Muscle of leg (tissue), 16 donors: ENCODE measurements at places on chromosomes 7 and 10. TPM values are rescaled to one million over a fixed set of nuclear protein-coding genes. Genes with fewer than 3 reads are reported as not detected.

GRCh38 chr7:143376396-143376795 is 4.7 kb upstream of the ZYX start:
- H3K4me3 ChIP-seq: no peak overlapping the region
- no peak overlapping the region for H3K27ac ChIP-seq
- peak; percentile 8 for DNase-seq
- H3K36me3 ChIP-seq: no peaks in the 10 kb centered on the region

DNA sequence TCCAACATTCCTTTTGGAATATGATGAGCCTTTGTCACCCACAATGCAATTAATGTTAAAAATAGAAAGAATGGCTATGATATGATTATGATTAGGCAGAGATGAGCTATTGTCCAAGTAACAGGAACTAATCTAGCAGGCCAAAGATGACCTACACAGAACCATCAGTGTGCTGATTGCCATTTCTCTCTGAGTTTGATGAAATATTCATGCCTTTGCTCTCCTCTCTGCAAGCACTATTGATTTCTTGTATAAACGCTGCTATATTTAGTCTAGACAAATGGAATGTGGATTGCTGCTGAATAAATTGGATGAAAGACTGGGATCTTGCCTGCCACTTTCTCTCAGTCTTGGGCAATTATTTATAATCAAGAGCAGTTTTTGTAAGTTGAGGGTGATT is 85.4 kb downstream of the HDAC9 start:
- no peaks in the 10 kb centered on the region for H3K4me1 ChIP-seq
- no peaks in the 10 kb centered on the region for H3K36me3 ChIP-seq
- no peak overlapping the region for H3K4me3 ChIP-seq

DNA sequence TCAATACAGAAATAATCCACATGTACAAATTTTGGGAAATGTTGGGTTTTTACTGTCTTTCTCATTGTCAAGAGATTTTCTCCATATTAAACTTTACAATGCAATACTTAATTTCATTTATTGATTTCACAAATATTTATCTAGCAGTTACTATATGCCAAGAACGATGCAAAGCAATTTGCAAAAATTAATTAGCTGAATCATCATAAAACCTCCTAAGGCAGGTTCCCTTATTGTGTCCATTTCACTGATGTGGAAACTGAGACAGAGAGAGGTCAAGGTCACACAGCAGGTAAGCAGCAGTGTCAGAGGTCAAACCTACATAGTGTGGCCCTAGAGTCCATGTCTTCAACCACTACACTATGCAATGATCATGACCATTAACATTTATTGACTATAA is 286.8 kb upstream of the AUTS2 start:
- DNase-seq: no peak
- H3K27me3 ChIP-seq: no peaks in the 10 kb centered on the region
- H3K4me1 ChIP-seq: no peaks in the 10 kb centered on the region

DNA sequence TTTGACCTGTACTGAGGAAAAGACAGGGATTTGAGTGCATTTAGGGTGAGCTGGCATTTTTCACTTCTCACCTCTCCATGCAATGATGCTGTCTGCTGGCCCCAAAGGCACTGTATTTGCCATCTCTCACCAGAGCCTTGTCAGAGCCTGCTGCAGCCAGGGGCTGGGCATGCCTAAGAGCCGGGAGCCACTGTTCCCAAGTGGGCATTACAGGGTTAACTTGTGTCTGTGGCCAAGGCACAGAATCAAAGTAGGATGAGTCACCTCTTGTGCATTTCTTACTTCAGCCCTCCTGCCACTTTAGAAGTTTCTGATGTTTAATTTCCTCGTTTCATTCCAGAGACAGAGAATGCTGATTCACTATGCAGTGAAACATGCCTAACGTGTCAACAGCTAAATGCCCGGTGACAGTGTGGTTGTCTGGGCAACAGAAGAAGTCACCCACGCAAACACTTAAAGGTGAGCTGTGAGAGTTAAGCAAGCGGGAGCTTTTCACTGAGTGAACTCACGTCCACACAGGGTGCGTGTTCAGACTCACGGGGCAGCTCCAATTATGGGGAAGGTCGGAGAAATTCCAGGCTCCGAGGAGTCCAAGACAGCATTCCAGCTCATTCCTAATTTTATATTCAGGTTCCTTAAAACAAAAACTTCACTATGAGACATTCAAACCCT is 57.1 kb upstream of the IGFBP3 start:
- peak overlapping the region; percentile 67 for H3K27ac ChIP-seq
- no peak overlapping the region for H3K4me3 ChIP-seq
- DNase-seq: peak; percentile 68
- no peaks in the 10 kb centered on the region for H3K36me3 ChIP-seq

GRCh38 chr10:61356354-61356753 is 96.8 kb downstream of the TMEM26 start:
- H3K4me1 ChIP-seq: no peaks in the 10 kb centered on the region
- DNase-seq: no peak
- no peaks in the 10 kb centered on the region for H3K36me3 ChIP-seq
- no peak overlapping the region for H3K4me3 ChIP-seq

DNA sequence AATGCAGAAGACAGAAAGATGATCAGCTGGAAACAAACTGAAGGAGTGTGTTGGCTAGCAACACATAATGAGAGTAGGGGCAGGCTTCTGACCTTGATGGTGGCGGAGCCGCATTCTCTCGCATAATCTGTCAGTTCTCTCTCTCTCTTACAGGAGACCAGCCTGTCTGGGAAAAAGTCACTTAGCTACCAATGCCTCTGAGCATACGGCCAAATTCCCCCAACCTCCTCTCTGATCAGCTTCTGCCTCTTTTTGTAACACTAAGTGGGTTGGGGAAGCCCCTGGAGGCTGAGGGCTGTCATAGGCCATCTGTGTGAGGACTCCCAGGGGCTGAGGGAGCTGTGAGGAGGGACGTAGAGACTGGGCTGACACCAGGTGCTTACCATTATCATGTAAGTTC is 104.6 kb downstream of the HIPK2 start:
- no peak overlapping the region for H3K27ac ChIP-seq
- no peak overlapping the region for H3K4me3 ChIP-seq
- H3K36me3 ChIP-seq: no peaks in the 10 kb centered on the region

GRCh38 chr10:17203416-17203815 is 1.9 kb upstream of the TRDMT1 start:
- no peaks in the 10 kb centered on the region for H3K36me3 ChIP-seq
- no peak overlapping the region for H3K4me3 ChIP-seq
- peaks cover 10% of the 10 kb centered on the region for H3K4me1 ChIP-seq
- no peak for DNase-seq

- peaks cover 12% of the 10 kb centered on the region for H3K27me3 ChIP-seq
- no peak overlapping the region for H3K27ac ChIP-seq
- DNase-seq: no peak
- H3K36me3 ChIP-seq: no peaks in the 10 kb centered on the region
- H3K4me1 ChIP-seq: no peaks in the 10 kb centered on the region
These were observed 111.9 kb downstream of the TCERG1L start for GRCh38 chr10:131199646-131200045.

DNA sequence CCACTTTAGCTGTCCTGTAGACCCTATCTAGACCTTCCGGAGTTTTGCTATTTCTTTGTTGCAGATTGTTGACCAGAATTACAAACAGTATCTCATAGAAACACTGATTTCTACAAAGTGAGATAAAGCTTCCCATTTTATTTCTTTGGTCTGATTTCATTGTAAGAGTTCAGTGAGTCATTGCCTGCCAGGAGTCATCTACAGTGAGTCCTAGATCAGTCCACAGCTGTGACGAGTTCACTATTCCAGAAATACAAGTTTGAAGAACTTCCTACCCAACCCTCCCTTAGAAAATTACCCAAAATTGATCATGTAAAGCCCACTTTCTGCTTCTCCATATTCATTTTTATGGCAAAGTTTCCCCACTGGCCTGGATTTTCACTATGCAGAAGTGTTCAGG is 905.5 kb downstream of the CNTNAP2 start:
- no peaks in the 10 kb centered on the region for H3K4me1 ChIP-seq
- no peak overlapping the region for H3K27ac ChIP-seq
- no peaks in the 10 kb centered on the region for H3K27me3 ChIP-seq
- no peak for DNase-seq
- no peaks in the 10 kb centered on the region for H3K36me3 ChIP-seq

GRCh38 chr10:77756319-77757232 is 119.0 kb upstream of the KCNMA1 start:
- H3K4me3 ChIP-seq: no peak overlapping the region
- H3K27me3 ChIP-seq: peaks cover 3% of the 10 kb centered on the region
- peaks cover 2% of the 10 kb centered on the region for H3K4me1 ChIP-seq
- H3K36me3 ChIP-seq: no peaks in the 10 kb centered on the region
- no peak overlapping the region for H3K27ac ChIP-seq

GRCh38 chr10:116521424-116522290 is 24.1 kb upstream of the PNLIP start:
- H3K4me3 ChIP-seq: no peak overlapping the region
- peak; percentile 52 for DNase-seq
- H3K27ac ChIP-seq: no peak overlapping the region
- peaks cover 4% of the 10 kb centered on the region for H3K27me3 ChIP-seq
- no peaks in the 10 kb centered on the region for H3K36me3 ChIP-seq
- H3K4me1 ChIP-seq: no peaks in the 10 kb centered on the region

GRCh38 chr7:125651823-125652528 is 722.4 kb upstream of the POT1 start:
- no peaks in the 10 kb centered on the region for H3K4me1 ChIP-seq
- no peaks in the 10 kb centered on the region for H3K27me3 ChIP-seq
- H3K27ac ChIP-seq: no peak overlapping the region
- H3K36me3 ChIP-seq: no peaks in the 10 kb centered on the region
- no peak overlapping the region for H3K4me3 ChIP-seq

GRCh38 chr10:48658243-48658974 is 26.3 kb upstream of the WDFY4 start:
- H3K4me1 ChIP-seq: peaks cover 14% of the 10 kb centered on the region
- DNase-seq: peak; percentile 79
- peaks cover 25% of the 10 kb centered on the region for H3K27me3 ChIP-seq
- H3K4me3 ChIP-seq: no peak overlapping the region
- no peak overlapping the region for H3K27ac ChIP-seq

DNA sequence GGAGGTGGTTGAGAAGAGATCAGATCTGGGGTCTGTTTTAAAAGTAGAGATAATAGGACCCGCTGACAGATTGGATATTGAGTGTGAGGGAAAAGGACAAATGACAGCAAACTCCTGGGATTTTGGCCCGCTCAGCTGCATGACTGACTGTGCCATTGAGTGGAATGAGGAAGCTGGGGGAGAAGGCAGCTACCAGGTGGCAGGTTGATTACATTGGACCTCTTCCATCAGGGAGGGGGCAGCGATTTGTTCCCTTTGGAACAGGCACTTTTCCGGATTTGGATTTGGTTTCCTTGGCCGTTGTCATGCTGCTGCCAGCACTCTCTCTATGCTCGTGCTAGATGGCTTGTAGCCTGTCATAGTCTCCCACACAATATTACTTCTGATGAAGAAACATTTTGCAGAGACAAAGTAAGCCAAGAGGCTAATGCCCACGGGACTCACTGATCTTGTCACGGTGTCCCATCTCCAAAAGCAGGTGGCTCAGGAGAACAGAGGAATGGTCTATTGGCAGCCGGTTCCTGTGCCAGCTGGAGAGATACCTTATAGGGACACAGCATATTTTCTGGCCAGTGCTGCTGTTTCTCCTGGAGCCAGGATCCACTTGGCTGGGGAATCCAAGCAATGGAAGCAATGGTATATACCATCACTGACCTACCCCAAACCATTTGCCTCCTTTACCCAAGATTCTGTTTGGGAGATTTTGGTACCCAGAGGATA is 69.1 kb upstream of the WAC start:
- no peak for DNase-seq
- H3K36me3 ChIP-seq: no peaks in the 10 kb centered on the region
- H3K4me3 ChIP-seq: no peak overlapping the region
- no peaks in the 10 kb centered on the region for H3K27me3 ChIP-seq
- peaks cover 9% of the 10 kb centered on the region for H3K4me1 ChIP-seq

GRCh38 chr7:105353752-105354328 is 34.9 kb downstream of the SRPK2 start:
- H3K36me3 ChIP-seq: no peaks in the 10 kb centered on the region
- peak overlapping the region; percentile 82 for H3K27ac ChIP-seq
- peaks cover 42% of the 10 kb centered on the region for H3K4me1 ChIP-seq
- H3K27me3 ChIP-seq: no peaks in the 10 kb centered on the region
- no peak overlapping the region for H3K4me3 ChIP-seq

DNA sequence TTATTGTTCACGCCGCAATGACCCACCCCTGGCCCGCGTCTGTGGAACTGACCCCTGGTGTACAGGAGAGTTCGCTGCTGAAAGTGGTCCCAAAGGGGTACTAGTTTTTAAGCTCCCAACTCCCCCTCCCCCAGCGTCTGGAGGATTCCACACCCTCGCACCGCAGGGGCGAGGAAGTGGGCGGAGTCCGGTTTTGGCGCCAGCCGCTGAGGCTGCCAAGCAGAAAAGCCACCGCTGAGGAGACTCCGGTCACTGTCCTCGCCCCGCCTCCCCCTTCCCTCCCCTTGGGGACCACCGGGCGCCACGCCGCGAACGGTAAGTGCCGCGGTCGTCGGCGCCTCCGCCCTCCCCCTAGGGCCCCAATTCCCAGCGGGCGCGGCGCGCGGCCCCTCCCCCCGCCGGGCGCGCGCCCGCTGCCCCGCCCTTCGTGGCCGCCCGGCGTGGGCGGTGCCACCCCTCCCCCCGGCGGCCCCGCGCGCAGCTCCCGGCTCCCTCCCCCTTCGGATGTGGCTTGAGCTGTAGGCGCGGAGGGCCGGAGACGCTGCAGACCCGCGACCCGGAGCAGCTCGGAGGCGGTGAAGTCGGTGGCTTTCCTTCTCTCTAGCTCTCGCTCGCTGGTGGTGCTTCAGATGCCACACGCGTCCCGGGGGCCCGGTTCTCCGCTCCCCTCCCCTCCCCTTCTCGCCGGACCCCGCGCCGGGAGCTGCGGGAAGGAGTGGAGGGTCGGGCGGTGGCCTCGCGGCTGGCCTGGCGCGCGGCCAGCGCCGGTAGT is at the start of gene CBX3:
Gene CBX3, plus strand, starts transcription at position 499 of the 772 bp plus-strand sequence. CDS start 1,254 bp downstream, outside the sequence.
- DNase-seq: peak; percentile 91
- peak within 1 kb of the TSS; percentile 100 for H3K27ac ChIP-seq
- peaks cover 3% of the 10 kb centered on the region for H3K4me1 ChIP-seq
- H3K4me3 ChIP-seq: peak within 1 kb of the TSS; percentile 96
- no peaks in the 10 kb centered on the region for H3K27me3 ChIP-seq
- peaks cover 14% of the 10 kb centered on the region for H3K36me3 ChIP-seq

EIF4H gene
- 141 TPM for total RNA-seq

PLOD3 gene
- 24.8 TPM for total RNA-seq

SLC26A5 gene
- not detected for total RNA-seq

ZNF503 gene
- 3.6 TPM for total RNA-seq

ZNF25 gene
- 15.6 TPM for total RNA-seq

RBP3 gene
- total RNA-seq: not detected

PPP1R3A gene
- total RNA-seq: 63.4 TPM

OR13A1 gene
- not detected for total RNA-seq

FBXL13 gene
- 0.71 TPM for total RNA-seq

STRIP2 gene
- total RNA-seq: 5.2 TPM
